ENCODE measurements at places on chromosomes 1 and 21. TPM values are rescaled to one million over a fixed set of nuclear protein-coding genes. Genes with fewer than 3 reads are reported as not detected.

DIO1 gene
- total RNA-seq: 0.39 TPM

F5 gene
- total RNA-seq: not detected

ERG gene
- not detected for total RNA-seq

ADAM15 gene
- total RNA-seq: 31.8 TPM

TM2D1 gene
- total RNA-seq: 89.5 TPM

RTCA gene
- total RNA-seq: 42.8 TPM

- no peak for DNase-seq
Measured at GRCh38 chr1:48943826-48944225, 167.1 kb upstream of the BEND5 start.

- DNase-seq: peak; percentile 51
Measured at GRCh38 chr1:221174330-221174993, 295.2 kb downstream of the HLX start.

DNA sequence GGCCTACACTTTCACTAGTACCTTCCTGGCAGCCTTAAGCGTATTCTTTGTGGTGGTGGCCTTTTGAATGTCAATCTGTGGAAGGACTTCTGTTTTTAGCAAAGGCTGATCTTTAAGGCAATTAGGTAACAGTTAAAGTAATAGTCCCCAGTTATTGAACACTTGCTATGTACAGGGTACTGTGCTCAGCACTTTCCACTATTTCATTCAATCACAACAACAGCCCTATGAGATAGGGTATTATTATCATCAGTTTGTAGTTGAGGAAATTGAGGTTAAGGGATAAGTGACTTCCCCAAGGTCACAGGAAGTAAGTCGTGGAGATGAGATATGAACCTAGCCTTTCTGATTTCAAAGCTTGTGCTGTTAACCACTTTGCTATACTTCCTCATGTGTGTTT is 185.7 kb downstream of the ST6GALNAC3 start:
- no peak for DNase-seq

- DNase-seq: peak; percentile 36
Measured at GRCh38 chr1:21651214-21652042, 17.7 kb downstream of the RAP1GAP start.

GRCh38 chr1:219666242-219666641 is 53.3 kb upstream of the ZC3H11B start:
- peak; percentile 49 for DNase-seq

DNA sequence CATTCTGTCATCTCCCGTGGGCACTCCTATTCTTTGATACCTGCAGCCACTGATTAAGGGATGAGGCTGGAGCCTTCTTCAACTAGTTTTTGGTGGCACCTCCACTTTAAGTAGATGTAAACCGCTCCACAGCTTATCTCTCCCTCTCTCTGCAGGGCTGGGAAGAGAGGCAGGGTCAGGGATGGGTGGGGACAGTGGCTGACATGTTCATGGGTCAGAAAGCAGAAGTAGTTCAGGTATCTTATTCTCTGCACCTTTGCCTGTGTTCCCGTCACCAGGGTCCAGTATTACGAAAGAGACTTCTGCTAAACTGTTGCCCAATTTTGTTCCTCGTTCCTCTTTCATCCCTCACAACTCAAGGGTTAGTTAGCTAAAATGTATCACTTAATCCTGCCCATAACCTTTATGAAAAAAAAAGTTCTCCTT is 51.7 kb upstream of the EDEM3 start:
- no peak for DNase-seq

DNA sequence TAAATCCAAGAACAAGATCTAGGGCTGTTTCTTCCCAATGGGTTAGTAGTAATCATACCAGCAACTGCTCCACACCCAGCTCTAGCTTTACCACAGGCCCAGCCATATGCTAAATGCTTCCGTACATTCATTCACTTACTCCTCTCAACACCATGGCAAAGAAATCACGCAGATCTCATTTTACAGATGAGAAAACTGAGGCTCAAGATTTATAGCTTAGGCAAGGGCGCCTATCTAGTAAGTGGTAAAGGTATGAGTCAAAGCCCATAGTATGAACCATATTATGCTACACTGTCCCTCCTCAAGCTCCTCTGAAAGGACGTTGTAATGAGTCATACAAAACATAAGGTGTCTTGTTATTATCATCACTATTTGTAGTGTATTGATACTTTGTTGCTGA is 82.2 kb downstream of the NIBAN1 start:
- no peak for DNase-seq

DNA sequence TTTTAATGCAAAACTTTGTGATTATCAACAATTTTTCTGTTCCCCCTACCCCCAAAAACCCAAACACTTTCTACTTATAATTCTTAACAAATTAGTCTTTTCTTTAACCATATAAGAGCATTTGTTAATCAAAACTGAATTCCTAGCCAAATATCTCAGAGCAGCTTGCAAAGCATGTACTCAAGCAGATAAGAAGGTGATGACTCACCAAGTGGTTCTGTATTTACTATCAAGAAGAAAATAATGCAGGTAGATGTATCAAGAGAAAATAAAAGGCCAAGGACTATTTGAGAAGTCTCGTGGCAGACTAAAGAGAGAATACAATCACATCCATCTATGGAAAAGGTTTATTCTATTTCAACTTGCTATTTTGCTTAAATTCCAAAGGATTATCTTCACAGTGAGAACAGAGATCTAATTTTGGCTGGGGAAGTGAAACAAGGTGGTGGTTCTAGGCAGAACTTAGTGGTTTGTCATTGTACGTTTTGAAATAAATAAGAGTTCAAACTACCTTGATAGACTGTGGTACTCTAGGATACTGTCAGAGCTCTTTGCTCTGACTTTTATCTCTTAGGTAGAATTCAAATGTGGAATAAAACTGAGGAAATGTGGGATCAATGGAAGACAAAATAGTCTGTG is 94.7 kb upstream of the NRIP1 start:
- DNase-seq: no peak

DNA sequence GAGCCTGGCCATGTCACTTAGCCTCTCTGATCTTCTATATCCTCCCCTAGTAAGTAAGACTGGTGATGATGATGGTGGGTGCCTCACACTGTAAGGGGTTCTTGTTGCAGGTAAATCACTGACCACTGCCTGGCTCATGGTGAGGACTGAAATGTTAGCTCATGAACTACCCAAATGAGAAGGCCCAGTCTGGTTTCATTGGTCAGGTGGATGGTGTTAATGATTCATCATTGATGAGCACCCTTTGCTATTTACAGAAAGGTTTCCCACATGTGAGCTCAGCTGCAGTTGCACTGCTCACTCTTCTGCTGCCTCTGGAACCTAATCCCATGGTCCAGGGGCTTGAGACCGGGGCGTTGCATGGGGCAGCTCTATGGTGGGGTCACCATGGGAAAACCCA is 417.7 kb downstream of the PRDM2 start:
- no peak for DNase-seq

DNA sequence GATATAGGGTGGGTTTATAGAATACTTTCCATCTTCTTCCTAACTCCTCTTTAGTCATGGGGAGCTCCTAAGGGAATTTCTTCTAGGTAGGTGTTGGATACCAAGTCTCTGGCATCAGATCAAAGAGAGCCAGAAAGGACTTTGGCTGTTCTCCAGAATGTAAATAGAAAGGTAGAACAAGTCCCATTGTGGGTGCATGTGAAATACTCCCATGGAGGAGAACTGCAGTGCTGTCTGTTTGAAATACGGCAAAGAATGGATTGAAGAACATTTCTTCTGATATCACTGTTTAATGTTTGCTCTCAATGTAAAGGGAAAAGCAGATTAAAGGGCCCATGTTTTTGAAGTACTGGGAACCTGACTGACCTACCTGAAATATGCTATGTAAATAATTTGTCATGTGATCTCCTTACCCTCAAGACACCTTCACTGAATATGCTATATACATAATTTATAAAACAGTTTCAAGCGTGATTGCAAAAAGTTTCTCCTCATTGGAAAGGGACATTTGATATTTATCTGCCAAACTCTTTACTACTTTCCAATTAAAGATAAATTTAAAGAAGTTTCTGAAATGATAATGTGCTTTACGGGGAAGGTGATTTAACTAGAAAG is 65.9 kb downstream of the LAMC1 start:
- DNase-seq: no peak

GRCh38 chr1:178868706-178869105 is 2.2 kb downstream of the ANGPTL1 start:
- DNase-seq: no peak

DNA sequence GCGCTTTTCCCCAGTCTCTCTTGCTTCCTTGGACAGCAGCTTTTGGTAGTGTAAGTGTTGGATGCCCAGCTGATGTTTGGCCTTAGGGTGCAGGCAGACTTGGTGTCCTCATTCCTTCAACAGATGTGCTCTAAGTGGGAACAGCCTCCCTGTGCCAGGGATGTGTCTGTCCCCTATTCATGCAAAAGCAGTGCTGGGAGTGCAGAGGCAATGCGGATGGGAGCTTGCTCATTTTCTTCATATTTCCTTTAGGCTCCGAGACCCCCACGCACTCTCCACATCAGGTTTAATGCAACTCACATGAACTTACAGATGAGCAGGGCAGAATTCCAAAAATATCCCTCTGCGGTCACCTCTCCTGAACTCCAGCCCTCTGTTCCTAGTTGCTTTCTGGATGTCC is 96.1 kb downstream of the IER5 start:
- no peak for DNase-seq

- peak; percentile 56 for DNase-seq
Measured at GRCh38 chr1:55926906-55927471, 652.4 kb downstream of the PLPP3 start.

DNA sequence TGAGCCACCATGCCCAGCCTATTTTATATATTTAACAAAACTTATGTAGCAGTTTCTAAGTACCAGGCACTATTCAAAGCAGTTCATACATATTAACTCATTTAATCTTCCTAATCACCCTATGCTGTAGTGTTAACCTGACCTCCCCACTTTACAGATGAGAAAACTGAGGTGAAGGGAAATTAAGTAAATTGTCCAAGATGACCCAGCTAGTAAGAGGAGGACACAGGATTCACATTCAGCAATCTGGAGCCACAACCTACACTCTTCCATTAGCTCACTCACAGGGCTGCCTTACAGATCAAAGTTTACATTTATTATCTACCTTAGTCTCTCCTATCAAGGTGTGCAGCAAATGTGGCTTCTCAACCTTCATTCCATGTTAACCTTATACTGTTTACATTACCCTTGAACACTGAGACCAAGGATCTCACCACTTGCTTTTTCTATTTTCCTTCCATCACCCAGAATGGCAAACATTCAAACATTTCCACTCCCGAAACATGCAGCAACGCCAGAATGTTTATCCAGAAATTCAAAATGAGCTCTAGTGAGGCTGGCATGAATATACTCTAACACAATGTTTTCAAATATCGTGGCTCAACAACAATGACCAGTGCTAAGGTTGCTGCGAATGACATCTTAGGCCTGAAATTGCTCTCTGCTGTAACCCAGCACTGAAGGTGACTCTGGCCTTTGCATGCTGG is 24.5 kb downstream of the HIVEP3 start:
- DNase-seq: no peak

DNA sequence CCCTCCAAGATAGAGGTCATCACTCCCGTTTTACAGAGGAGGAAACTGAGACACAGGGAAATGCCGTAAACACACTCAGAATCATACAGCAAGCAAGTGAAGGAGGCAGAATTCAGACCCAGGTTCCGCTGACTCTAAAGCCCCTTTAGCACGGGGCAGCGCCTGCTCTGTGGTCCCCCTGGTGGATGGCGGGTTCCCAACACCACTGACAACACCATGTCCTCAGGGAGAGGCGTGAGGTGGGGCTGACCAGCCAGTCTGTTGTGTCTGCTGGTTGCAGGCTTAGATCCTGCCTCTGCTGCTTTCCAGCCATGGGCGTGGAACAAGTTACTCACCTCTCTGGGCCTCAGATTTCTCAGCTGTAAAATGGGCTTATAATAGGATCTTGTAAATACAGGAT is 617.3 kb downstream of the MATN1 start:
- DNase-seq: peak; percentile 37

- DNase-seq: no peak
Measured at GRCh38 chr1:207840380-207840779, 70.5 kb downstream of the CD34 start.

DNA sequence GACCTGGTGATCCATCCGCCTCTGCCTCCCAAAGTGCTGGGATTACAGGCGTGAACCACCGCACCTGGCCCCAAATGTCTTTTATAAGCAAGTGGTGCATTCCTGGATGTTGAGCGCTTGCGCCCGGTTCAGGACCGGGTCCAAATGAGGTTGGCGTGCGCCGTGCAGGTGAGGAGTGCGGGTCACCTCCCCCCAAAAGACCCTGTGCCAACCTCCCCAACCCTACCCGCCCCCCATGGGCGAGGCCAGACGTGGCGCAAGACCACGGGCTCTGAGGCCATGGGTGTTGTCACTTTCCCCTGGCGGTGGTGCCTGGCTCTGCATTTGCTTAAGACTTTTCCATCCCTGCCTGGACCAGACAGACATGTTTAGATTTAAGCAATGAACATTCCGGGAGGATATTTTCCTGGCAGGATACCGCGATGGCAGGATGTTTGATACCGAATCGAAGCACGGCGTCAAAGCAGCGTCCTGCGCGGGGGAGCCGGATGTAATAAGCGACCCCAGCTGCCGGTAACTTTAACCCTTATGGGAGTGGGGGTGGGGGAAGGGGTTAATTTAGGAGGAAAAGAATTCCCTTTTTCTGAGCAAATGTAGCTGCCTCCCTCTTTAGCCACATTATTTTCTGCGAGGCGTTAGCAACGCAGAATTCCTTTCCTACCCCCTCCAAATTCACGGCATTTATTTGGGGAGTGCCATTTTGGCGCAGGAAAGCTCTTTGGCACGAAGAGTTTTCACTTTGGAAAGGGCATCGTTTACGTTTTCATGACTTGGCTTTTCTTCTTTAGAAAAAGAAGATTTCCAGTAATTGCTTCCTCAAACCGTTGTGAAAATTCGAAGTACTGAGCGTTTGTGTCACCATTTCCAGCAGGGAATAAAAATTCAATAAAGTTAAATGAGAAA is 27.8 kb upstream of the RNF187 start:
- peak; percentile 77 for DNase-seq

- no peak for DNase-seq
Measured at GRCh38 chr1:231781892-231782291, 155.3 kb downstream of the DISC1 start.

DNA sequence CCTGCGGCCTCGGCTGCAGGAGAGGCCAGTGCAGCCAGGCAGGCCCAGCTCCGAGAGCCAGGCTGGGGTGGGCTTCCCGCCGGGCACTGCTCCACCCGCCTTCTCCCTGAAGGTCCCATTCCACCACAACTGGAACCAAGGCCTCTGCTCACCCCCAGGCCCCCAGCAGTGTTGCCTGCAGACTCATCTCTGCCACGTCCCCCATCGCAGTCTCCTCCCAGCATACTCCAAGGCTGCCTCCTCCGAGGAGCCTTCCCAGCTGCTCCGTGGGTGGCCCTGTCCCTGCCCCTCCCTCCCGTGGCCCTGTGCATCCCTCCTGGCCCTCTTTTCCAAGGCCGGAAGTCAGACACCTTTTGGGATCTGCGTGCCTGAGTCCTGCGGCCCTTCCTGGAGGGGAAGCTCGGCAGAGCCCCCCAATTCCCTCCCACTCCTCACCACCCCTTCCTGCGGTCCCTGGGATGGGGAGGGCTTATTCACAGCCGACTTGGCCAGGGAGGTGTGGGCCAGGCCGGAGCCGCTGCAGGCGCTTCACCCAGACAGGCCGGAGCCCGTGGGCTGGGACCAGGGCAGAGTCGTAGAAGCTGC is 47.6 kb downstream of the SLX9 start:
- DNase-seq: no peak
